ENCODE measurements at places on chromosomes 4 and X.

DNA sequence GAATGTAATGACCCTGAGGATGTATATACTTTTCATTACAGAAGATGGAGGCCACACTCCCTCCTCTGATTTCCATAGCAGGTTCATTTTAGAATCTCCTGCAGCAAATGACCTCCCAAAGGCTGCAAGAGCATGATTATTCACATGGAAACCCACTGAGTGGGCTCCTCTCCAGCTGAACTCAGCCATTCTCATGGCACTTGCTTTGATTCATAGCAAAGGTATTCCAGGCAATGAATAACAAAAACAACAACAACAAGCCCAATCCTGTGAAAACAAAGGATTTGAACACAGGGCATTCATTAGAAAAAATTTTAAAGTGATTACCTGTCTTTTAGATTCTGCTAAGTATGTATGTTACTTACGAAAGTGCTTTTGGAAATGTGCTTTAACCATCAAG, 894.0 kb upstream of the FRG1 start:
- no peak for DNase-seq

GRCh38 chr4:16067515-16067914, 16.3 kb downstream of the PROM1 start:
- peak; percentile 52 for DNase-seq

DNA sequence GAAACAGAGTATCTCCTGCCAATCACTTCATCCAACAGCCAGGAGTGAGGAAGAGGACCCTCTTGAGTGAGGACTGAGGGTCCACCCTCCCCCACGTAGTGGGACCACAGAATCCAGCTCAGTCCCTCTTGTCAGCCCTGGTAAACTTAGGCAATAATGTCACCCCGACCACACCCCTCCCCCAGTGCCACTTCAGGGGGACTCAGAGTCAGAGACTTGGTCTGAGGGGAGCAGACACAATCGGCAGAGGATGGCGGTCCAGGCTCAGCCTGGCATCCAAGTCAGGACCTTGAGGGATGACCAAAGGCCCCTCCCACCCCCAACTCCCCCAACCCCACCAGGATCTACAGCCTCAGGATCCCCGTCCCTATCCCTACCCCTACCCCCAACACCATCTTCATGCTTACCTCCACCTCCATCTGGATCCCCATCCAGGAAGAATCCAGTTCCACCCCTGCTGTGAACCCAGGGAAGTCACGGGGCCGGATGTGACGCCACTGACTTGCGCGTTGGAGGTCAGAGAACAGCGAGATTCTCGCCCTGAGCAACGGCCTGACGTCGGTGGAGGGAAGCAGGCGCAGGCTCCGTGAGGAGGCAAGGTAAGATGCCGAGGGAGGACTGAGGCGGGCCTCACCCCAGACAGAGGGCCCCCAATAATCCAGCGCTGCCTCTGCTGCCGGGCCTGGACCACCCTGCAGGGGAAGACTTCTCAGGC, at the start of the genes CSAG1 and MAGEA12:
TSS of gene CSAG1 (minus strand) at position 461 of the 715 bp plus-strand sequence. CDS start 1,261 bp downstream, outside the sequence.
TSS of gene MAGEA12 (plus strand) at position 497 of the 715 bp plus-strand sequence. CDS start 2,405 bp downstream, outside the sequence.
- no peak for DNase-seq

- no peak for DNase-seq
Observed at GRCh38 chr4:180336494-180337090, 1906.6 kb upstream of the TENM3 start.

- no peak for DNase-seq
Observed at GRCh38 chrX:148628621-148629020, 128.2 kb downstream of the AFF2 start.

- no peak for DNase-seq
Observed at GRCh38 chr4:46933686-46934085, 24.6 kb upstream of the COX7B2 start.

- DNase-seq, result no peak
Observed at GRCh38 chr4:88533937-88534750, 10.6 kb upstream of the PYURF start.

DNA sequence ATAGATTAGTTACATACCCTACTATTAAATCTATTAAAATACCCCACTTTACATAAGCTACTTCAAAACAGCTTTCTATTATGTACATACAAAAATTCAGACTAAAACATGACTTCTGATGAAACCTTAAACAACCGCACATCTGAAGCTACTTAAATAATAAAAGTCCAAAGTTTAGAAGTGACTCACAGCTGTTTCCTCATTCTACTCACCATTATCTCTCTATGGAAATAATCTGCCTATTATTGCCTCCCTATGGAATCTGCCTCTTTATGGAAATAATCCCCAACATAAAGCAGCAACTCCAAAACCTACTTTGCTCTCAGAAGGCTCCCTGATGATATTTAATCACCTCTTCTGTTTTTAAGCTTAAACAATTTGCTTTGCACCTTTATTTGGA, 15.7 kb upstream of the BANK1 start:
- peak; percentile 68 for DNase-seq

- DNase-seq, result no peak
Observed at GRCh38 chr4:155473420-155474095, 96.8 kb upstream of the MAP9 start.

DNA sequence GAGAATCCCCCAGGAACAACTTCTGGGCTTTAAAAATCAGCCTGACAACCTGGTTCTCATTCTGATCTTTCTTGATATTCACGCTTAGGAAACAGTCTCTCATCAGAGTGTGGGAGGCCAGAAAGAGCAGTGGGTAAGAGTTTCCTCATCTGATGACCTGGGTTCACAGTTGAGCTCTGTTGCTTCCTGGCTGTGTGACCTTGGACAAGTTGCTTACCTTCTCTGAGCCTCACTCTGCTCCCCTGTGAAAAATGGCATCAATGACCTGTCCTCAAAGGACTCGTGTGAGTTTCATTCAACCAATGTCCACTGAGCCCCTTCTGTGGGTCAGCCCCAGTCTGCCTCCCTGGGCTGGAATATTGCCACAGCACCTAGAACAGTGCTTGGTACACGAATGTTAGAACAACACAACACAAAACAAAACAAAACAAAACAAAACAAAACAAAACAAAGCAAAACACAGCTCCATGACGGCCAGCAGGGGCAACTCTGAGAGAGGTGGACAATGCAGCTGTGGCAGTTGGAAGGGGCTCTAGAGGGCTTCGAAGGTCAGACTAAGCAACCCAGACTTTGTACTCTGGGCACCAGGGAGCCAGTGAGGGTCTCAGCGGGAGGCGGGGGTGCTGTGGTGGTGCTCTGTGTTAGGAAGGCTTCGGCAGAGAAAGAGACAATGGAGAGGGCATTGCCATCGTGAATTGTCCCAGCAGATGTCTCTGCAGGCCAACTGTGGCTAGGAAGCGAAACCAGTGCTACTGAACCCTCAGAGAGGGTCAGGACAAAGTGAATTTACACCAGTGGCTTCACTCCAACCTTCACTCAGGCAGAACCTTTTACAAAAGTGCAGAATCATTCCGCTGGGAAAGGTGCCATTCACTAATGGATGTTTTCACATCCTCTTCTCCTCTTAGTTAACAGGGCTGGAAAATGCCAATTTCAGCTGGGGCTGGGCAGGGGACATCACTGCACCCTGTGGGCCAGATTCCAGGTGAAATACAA, 14.3 kb upstream of the C4orf50 start:
- no peak for DNase-seq

DNA sequence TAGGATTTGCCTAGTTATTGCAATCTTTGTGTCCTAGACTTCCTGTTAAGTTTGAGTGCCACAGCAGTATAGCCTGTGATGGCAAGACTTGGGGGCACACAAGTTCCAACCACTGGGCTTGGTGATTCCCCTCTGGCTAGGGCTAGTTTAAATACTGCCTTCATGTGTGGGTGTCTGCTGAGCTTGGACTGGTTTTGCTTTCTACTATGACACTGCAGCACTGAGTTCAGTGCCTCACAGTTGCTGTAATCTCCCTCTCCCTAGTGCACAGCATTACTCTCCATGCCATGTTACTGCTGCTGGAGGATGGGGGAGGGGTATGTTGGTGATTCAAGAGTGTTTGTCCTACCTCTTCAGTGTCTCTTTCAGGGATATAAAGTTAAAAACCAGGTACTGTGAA, 379.6 kb downstream of the IL15 start:
- no peak for DNase-seq

- DNase-seq, result peak; percentile 16
Observed at GRCh38 chrX:38717871-38718270, 83.4 kb upstream of the MID1IP1 start.
